ENCODE measurements at places on chromosomes 12 and 14.

DNA sequence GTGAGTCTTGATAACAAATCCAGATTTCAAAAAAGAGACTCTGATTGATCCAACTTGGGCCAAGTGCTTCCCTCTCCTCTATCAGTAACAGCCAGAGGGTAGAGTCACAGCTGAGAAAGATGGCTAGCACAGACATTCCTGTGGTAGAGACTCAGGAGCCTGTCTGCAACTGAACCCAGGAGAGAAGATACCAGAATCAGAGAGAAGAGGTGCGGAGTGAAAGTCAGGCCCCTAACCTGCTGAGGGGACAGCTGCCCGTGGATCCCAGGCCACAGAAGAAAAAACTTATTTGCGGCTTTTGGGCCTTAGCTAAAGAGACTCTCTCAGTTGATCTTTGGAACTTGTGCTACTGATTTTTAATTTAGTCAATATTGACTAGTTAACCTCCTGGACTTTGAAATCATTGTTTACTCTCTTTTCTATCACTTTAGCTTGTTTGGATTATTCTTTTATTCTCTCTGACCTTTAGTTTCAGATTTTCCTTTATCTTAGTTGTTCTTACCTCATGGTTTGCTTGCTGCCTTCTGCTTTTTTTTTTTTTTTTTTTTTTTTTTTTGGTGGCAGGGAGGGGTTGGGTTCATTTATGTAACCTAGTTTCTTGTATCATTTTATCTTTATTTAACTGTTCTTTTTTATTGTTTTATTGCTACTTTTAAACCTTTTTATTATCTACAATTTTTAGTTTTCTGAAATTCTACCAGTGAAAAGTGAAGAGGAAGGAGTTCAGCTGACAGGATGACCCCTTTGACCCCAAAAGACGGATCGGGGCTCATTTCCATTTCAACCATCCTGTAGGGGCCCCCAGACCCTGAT, 154.9 kb upstream of the KRR1 start:
- DNase-seq, result no peak

DNA sequence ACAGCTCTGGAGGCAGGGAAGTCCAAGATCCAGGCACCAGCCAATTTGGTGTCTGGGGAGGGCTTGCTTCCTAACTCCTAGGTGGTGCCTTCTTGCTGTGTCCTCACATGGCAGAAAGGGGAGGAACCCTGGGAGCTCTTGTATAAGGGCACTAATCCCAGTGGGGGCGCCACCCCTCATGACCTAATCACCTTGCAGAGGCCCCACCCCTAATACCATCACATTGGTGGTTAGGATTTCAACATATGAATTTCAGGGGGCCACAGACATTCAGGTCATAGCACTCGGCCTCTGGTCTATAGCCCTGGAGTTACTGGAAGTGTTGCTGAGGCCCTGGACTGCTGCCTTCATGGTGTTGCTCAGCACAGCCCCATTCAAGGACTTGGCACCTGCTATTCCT, 14.6 kb downstream of the PSMD9 start:
- no peak for DNase-seq

GRCh38 chr14:96095581-96096476, 56.7 kb downstream of the C14orf132 start:
- DNase-seq, result no peak

DNA sequence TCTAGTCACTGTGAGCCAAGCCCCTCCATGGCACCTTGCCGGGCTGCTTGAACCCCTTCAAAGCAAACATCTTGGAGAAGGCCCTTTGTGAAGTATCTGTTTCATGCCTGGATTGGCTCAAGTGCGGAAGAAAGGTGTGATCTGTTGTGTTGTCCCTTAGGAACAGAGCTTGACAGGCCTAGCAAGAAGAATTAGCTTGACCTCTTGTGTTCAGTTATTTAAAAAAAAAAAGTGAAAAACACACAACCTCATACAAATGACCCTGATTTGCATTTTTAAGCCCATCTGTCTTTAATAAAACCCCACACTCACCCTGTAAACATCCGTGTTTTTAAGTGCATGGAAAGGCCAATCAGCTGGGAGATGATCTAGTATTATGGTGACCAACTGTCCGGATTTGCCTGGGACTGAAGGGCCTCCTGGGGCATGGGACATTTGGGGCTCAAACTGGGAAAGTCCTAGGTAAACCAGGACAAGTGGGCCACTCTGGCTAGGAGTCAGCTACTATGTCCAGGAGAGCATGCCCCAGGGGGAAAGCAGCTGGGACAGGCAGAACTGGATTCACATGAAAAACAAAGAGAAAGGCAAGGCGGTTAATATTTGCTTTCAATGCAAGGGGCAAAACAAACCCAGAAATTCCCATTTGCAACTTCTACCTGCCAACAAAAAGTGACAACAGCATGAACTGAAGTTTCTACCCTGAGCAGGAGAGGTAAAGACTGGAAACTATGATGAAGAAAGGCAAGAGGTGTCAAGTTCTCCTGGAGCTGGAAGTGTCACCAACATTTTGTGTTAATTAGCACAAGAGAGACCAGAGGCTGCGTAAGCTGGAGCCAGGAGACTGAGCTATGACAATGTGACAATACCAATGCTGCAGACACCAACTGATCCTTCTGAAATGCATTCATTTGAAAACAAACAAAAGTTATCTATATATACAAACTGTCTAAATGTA, 78.6 kb downstream of the CLMN start:
- no peak for DNase-seq

GRCh38 chr14:55516776-55517175, 63.2 kb upstream of the KTN1 start:
- no peak for DNase-seq

DNA sequence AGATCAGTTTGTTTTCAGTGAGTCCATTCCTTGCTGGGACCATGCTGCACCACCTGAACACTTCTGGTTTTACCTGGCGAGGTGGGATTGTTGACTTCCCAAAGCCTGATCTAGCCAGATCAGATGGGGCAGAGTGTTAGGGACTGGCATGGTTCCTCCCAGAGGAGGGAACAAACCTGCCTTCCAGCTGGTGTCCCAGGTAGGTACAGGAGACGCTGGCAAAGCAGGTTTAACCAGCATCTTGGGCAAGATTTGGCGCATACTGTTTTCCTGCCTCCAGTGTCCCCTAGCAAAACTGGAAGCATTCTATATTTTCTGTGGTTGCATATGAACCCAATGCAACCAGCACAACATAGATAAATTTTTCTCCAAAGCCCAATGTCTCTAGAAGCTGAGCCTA, 14.6 kb upstream of the FOS start:
- DNase-seq, result no peak

DNA sequence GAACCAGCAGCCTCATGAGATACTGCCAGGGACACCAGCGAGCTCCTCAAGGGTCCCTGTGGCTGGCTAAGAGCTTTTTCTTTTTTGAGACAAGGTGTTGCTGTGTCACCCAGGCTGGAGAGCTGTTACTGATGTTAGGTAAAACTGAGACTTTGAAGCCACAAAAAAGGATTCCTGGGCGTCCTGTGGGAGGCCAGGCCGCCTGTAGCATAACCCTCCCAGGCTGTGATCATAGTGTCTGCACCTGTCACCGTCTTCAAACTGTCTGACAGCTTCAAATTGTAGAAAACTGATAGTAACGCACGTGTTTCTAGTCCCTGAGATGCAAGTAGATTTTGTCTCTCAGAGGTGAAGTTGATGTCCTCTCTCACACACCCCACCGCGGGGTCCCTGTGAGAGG, 4.1 kb downstream of the ZFYVE21 start:
- DNase-seq, result no peak

- DNase-seq, result no peak
These were observed 44.9 kb downstream of the DDX11 start for GRCh38 chr12:31118347-31119191.

DNA sequence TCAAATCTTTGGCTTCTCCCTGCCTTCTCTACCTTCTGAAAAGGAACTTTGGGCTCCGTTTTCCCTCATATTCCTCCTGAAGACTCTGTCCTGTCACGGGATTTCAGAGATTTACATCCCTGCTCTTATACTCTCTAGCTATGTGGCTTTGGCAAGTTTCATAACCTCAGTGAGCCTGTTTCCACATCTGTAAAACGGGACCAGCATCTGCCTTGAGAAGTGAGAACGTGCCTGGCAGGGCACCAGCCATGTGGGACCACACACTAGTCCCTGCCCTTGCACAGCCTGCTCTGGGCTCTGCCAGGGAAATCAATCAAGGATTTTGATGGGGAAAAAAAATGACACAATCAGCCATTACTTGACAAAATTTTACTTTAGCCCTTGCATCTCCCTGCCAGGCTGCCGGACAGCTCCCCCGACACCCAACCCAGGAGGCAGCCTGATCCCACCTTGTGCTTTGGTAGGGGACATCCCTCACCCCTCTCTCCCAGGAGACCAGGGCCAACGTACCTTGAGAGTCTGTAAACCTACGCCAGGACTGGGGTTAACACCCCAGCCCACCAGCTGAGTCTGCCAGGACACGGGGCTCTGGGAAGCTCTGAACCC, 8.5 kb downstream of the PHETA1 start:
- no peak for DNase-seq

- DNase-seq, result no peak
These were observed 53.8 kb downstream of the MOK start for GRCh38 chr14:102251161-102251560.

GRCh38 chr14:67618617-67619063, 1.1 kb upstream of the ARG2 start:
- peak; percentile 44 for DNase-seq

DNA sequence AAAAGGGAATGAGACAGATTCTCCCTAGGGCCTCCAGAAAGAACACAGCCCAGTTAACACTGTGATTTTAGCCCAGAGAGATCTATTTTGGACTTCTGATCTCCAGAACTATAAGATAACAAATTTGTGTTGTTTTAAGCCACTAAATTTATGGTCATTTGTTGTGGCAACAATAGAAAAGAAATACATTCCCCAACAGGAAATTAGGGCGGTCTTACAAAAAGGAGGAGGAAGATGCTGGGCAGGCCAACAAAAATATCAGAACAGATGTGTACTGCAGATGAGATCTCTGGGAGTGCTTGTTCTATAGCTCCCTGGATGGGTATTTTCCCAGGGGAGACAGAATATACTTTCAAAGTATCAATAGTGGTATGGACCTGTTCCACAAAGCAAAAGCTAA, 32.0 kb upstream of the SOCS2 start:
- no peak for DNase-seq

DNA sequence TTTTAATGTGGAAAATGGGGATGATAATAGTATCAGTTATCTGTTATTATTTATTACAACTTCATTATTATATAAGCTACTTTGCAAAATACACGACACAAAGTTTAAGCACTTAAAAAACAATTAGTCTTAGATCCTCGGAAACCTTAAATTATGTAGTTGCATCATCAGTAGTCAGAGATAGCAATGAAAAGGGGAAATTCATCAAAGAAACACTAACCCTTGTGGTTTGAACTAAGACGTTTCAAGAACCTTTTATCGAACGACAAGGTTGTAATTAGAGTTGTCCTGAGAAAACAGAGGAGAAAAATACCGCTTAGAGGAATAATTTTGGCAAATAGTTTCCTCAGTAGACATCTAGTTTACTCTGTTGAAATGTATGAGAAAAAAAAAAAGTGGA, 198.5 kb downstream of the PTPRO start:
- no peak for DNase-seq

DNA sequence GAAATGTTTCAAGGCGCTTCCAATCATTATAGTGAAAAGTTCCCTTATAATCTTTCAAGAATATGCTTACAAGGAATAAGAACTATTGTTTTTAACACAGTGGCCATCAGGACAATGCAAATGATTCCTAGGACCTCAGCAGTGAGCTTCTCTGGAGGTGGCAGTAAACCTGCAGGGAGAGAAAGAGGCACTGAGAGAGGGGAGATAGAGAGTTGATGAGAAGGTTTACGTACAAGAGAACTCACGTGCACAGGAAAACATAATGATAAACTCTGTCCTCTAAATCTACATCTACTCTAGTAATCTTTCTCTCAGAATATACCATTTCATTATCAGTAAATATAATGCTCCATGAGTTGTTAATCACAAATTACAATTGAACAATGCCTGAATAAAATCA, 715 bp downstream of the KLRC4 start:
- no peak for DNase-seq
